ENCODE measurements at places on chromosomes 5 and 9.
A peak's percentile ranks its signal among the peaks of the same experiment; 100 is the strongest.

- no peak for DNase-seq
Measured at GRCh38 chr5:157930710-157931109, 71.8 kb upstream of the CLINT1 start.

DNA sequence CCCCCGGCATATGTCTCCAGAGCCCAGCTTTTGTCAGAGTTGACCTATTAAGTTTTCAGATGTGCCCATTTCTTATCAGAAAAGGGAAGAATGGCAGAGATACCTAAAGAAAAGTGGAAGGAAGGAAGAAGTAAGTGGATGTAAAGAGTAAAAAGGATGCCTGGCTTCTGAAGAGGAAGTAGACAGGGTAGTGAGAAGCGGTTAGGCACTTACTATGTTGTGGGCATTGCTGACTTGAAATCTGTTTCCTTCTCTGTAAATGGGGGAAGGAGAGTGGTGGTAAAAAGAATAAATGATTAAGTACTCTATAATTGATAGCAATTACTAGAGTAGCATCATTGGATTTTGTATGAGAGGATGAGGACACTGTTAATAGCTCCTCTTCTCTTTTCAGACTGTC lies 9.9 kb downstream of the ANP32B start:
- no peak for DNase-seq

DNA sequence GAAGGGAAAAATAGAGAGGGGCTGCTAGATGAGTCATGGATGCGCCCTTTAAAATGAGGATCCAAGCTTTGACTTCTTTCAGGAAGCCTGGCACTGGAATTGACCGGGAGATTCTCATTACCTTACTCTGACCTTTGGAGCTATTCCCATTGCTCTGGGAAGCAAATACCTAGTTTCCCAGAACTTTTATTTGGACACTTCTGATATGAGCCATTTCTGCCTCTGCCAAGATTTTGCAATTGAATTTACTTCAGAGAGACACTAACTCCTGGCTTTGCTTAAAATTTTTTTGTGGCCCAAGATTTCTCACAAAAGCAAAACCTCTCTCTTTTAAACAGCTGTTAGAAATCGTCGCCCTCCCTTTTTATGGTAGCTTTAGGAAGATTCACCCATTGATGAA lies 15.7 kb upstream of the AGXT2 start:
- no peak for DNase-seq

GRCh38 chr9:133204993-133205336 lies 4.1 kb downstream of the OBP2B start:
- no peak for DNase-seq

- DNase-seq: no peak
Measured at GRCh38 chr9:20117986-20118385, 329.1 kb upstream of the SLC24A2 start.

- no peak for DNase-seq
Measured at GRCh38 chr9:72457366-72457765, 64.0 kb upstream of the TMC1 start.

- DNase-seq: no peak
Measured at GRCh38 chr5:141880961-141881801, 3.0 kb upstream of the PCDH1 start.

GRCh38 chr5:119358901-119359603 lies 3.2 kb downstream of the TNFAIP8 start:
- no peak for DNase-seq

- DNase-seq: peak; percentile 11
Measured at GRCh38 chr9:97740848-97741821, 44.0 kb upstream of the XPA start.

Measured in posterior cingulate gyrus (tissue), 11 donors.